ENCODE measurements at places on chromosomes 7 and 10.

- DNase-seq = no peak
Observed at GRCh38 chr7:130367836-130368746, 12.2 kb upstream of the CPA1 start.

- no peak for DNase-seq
Observed at GRCh38 chr10:72292223-72292691, 18.5 kb downstream of the DDIT4 start.

GRCh38 chr10:69748621-69749020 lies 53.1 kb upstream of the COL13A1 start:
- DNase-seq = no peak

- DNase-seq = no peak
Observed at GRCh38 chr7:4700577-4701235, 18.6 kb downstream of the FOXK1 start.

- no peak for DNase-seq
Observed at GRCh38 chr7:45617166-45617565, 43.0 kb downstream of the ADCY1 start.

- DNase-seq = no peak
Observed at GRCh38 chr7:137434946-137435345, 91.4 kb upstream of the PTN start.

- DNase-seq = no peak
Observed at GRCh38 chr7:4823441-4824119, 38.2 kb downstream of the PAPOLB start.

GRCh38 chr10:13365831-13366230 lies 17.7 kb upstream of the SEPHS1 start:
- no peak for DNase-seq

- DNase-seq = no peak
Observed at GRCh38 chr10:46560381-46560780, 3.9 kb upstream of the GPRIN2 start.

DNA sequence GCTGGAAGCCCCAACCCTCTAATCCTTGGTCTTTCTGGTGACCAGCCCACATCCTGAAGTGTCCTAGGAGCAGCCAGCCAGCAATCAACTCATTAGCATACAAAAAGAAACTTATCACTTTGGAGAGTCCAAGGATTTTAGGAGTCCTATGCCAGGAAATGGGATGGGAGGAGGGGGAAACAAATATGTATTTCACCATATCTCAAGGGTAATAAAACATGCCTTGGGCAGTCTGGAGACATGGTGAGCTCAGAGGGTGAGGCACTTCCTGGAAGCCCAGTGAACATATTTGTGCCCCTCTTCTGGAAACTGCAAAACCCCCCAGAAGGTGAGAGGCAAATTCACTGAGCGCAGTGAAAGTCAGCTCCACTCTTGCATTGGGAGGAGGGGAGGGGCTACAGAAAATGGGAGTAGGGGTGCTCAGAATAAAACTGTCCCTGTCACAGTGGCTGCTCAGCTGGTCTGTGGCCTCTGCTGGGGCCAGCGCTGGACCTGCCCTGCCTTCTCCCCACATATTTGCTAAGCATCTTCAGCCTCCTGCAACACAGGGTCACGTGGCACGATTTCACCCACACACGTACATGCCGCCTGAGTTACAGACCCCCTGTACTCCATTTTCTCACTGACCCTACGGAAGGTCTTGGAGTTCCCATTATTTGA lies 17.7 kb upstream of the ZMIZ1 start:
- no peak for DNase-seq

- DNase-seq = no peak
Observed at GRCh38 chr7:17293481-17293880, 5.0 kb upstream of the AHR start.

DNA sequence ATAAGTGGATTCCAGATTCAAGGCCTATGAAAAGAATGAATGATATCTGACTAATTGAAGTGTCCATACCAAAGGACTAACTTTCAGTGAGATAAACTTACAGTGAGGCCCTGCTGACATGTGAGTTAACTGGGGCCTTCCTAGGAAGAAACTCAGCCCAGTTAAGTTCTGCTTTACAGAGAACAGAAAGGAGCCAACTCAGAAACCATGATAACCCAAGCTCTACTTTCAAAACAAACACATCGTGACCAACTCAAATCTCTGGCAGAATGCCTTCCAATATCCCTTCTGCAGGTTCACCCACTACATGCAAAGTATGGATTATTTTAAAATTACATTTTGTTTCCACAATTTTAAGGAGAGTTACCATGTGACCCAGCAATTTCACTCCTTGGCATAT lies 75.8 kb upstream of the MRLN start:
- DNase-seq = no peak

DNA sequence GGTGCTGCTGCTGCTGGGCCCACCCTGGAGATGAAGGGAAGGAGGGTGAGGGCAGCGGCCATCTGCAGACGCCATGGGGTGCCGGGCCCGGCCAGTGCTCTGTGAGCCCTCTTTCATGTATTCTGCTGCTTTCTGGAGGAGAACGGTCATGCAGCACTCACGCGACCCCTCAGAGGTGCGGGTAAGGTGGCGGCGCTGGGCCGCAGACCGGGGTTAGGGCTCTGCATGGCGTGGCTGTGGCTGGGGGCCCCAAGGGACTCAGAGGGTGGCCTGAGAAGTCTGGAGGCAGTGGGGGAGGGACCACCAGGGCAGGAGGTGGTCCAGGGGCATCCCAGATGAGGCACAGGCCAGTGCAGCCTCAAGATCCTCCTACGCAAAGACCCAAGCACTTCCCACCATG lies 275.5 kb downstream of the ELFN1 start:
- DNase-seq = no peak

DNA sequence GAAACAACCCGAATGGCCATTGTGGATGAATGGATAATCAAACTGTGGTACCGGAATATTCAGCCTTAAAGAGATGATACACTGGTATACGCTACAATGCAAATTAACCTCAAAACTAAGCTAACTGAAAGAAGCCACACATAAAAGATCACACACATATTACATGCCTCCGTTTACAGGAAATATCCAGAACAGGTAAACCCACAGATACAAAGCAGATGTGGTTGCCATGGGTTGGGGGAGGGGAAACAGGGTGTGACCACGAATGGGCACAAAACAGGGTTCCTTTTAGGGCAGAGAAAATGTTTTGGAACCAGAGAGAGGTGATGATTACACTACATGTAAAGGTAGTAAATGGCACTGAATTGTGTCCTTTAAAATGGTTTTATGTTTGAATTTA lies 16.6 kb downstream of the ESYT2 start:
- peak; percentile 61 for DNase-seq

- no peak for DNase-seq
Observed at GRCh38 chr10:91313796-91314485, 93.5 kb downstream of the PCGF5 start.

GRCh38 chr7:76095908-76096307 lies 48.0 kb downstream of the MDH2 start:
- DNase-seq = no peak

- DNase-seq = no peak
Observed at GRCh38 chr10:4981722-4982471, 18.7 kb downstream of the AKR1C1 start.
